Thoracic aorta (tissue), 2 donors: ENCODE measurements at places on chromosomes 1 and 21.

DNA sequence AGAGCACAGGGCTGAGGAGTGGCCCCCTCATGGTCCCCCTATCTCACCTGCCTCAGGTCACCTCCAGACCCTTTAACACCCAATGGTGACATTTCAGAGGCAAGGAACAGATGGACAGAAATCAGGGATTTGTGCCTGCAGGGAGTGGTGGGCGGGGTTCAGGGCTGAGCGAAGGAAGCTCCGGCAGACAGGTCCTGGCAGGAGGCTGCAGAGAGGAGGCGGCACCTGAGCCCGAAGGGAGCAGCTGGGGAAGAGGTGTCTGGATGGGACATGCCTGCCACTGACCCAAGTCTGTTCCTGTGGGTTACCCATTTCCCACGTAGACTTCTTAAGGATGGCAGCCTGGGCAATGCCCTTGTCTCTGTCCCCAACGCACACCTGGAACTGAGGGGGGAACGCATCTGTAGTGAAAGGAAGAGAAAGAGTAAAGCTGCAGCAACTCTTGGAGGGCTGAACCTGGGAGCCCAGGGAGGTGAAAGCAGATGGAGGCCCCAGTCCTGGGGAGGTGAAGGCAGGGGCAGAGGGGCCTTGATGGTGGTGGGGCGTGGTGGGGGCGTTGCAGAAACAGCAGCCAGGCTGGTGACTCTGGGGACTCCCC is 61.6 kb upstream of the ADARB1 start:
- DNase-seq, result no peak

GRCh38 chr1:61531716-61532115 is 193.2 kb downstream of the TM2D1 start:
- DNase-seq, result no peak

GRCh38 chr1:230682274-230682673 is 31.6 kb downstream of the AGT start:
- no peak for DNase-seq

- no peak for DNase-seq
Observed at GRCh38 chr1:91311672-91312071, 93.0 kb downstream of the HFM1 start.
